ENCODE measurements at places on chromosomes 1 and 21. TPM values are rescaled to one million over a fixed set of nuclear protein-coding genes. Genes with fewer than 3 reads are reported as not detected.

Gene ZP4
- total RNA-seq, result not detected

DNA sequence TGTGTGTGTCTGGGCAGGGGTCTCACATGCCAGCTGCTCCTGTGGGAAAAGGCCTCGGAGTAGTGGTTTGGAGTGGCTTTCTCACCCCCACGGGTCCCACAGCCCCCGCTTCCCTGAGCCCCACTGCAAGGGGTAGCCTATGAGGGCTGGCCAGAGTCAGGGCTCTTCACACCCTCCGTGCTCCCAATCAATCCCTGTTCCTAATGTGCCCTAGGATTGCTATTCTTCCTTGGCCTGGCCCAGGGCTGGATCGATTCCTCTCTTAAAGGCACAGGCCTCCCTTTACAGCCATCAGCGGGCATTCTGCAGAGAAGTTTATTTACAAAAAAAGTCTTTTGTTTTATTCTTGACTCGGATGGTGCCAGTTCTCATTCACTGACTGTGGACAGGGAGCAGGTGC lies 19.3 kb upstream of the ACTL8 start:
- no peak for DNase-seq

- DNase-seq, result no peak
Measured at GRCh38 chr1:145901312-145902021, 8.4 kb downstream of the ITGA10 start.

DNA sequence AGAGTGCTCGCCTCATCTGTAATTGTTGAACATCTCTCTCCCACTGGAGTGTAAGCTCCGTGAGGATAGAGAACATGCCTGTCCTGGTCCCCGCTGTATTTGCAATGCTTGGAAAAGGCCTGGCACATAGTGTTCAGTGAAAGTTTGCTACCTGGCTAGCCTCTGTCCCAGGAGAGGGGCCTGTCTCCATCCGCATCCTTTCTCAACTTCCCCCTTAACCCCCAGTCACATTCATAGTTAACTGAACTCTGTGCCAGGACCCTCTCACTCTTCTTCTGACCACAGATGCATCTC lies 15.2 kb downstream of the SPOCD1 start:
- DNase-seq, result no peak

DNA sequence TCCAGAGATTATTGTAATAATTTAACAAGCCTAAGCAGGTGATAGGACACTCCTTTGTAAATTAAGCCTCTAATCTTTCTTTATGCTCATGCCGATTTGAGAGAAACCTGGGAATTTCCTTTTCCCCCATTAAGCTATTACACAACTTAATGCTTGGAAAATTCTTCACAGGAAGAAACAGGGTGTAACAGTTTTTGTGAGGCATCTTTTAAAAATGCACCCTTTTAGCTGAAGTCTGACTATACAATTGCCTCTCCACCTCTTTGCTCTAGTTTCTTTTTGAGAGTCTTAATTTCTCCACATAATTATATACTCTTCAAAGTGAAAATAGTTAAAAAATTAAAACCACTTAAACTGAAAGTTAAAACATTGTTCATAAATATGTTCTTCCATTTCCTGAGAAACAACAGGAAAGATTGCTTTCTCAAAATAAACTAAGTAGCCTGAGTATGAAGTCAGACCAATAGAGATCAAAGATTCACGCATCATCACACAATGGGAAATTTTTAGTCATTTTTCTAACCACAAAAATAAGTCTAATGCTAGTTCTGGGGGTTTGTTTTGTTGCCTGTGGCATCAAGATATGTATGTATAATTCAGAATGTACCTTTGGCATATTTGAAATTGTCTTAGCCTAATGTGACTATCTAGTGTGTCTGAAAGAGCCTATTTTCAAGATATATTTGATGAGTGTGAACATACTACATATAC lies 34.7 kb downstream of the LRRC8D start:
- no peak for DNase-seq

- no peak for DNase-seq
Measured at GRCh38 chr1:33682371-33682770, 181.5 kb upstream of the HMGB4 start.

DNA sequence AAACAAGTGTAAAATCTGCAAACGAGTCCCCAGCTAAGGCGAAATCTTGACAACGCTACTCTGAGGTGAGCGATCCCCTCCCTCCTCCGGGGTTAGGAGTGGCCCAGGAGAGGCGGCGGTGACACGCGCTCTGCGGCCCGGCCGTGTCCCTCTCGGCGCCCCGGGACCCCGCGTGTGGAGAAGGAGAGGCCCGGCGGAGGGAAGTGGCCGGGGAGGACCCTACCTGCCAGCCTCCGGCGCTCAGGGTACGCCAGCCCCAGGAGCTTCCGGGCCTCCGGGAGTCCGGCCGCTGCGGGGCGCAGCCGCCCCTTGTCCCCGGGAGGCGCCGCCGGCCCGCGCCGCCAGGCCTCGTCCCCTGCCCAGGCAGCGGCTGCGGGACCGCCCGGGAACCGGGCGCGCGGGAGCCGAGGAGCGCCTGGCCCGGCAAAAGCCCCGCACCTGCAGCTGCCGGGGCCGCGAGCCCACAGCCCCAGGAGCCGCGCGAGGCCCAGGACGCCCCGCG lies 543 bp downstream of the ABCB10 start:
- peak; percentile 77 for DNase-seq

DNA sequence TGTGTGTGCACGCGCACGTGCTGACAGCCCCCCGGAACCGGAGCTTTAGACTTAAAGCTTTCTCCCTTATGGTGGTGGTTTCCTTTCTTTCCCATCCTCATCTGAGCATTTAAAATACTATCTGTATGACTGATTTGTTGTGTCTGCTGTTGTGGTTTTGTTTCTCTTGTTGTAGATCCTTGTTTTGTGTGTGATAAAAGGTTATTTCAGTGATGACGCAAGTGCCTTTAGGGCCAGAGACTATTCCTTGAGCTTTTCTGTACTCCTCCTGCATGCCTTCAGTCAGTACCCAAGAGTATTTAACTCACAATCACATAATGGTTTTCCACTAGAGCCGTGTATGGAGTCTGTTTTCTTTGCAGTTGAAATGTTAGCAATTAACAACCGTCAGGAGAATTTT lies 45.4 kb downstream of the LCA5L start:
- DNase-seq, result no peak

- DNase-seq, result no peak
Measured at GRCh38 chr1:156740237-156740740, 599 bp downstream of the MRPL24 start.
